ENCODE measurements at places on chromosomes 11 and 22. TPM values are rescaled to one million over a fixed set of nuclear protein-coding genes. Genes with fewer than 3 reads are reported as not detected.

The CDC42BPG gene
- 0.69 TPM for total RNA-seq

The KRTAP5-10 gene
- not detected for total RNA-seq

The FGF3 gene
- not detected for total RNA-seq

The BCO2 gene
- 1.3 TPM for total RNA-seq

The CRYBB3 gene
- total RNA-seq, result 0.27 TPM

The OR52A1 gene
- not detected for total RNA-seq

The CST6 gene
- total RNA-seq, result not detected

DNA sequence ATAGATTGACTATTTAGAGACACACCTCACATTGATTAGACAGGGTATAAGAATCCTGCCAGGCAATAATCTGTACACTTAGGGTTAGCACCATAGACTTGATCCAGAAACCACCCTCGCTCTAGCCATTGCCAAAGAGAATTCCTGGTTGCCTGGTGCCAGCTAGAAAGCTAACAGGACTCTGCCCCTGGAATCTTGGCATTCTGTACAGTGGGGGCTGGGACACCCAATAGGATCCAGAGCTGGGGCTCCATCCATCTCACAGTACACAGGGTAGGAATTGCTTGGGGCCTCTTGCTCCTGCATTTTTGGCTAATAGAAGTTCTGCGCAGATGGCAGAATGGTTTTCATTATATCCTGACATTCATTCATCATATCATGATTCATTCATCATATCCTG, 3.0 kb upstream of the APLNR start:
- H3K27ac ChIP-seq, result no peak overlapping the region
- no peaks in the 10 kb centered on the region for H3K36me3 ChIP-seq
- peaks cover 17% of the 10 kb centered on the region for H3K27me3 ChIP-seq
- peaks cover 2% of the 10 kb centered on the region for H3K4me1 ChIP-seq

GRCh38 chr11:71302911-71303310, 50.5 kb upstream of the SHANK2 start:
- DNase-seq, result no peak
- no peaks in the 10 kb centered on the region for H3K4me1 ChIP-seq
- H3K36me3 ChIP-seq, result no peaks in the 10 kb centered on the region
- H3K27ac ChIP-seq, result no peak overlapping the region
- H3K27me3 ChIP-seq, result peaks cover 8% of the 10 kb centered on the region

- H3K4me3 ChIP-seq, result no peak overlapping the region
- DNase-seq, result no peak
- no peaks in the 10 kb centered on the region for H3K36me3 ChIP-seq
- H3K27me3 ChIP-seq, result peaks cover 13% of the 10 kb centered on the region
- no peaks in the 10 kb centered on the region for H3K4me1 ChIP-seq
Measured at GRCh38 chr11:117560780-117561530, 233.3 kb downstream of the CEP164 start.

- peak; percentile 44 for DNase-seq
- H3K4me1 ChIP-seq, result peaks cover 16% of the 10 kb centered on the region
- H3K36me3 ChIP-seq, result peaks cover 4% of the 10 kb centered on the region
- no peak overlapping the region for H3K27ac ChIP-seq
Measured at GRCh38 chr22:25624476-25624875, 60.0 kb downstream of the GRK3 start.

GRCh38 chr11:106642331-106642730, 375.9 kb downstream of the GUCY1A2 start:
- no peak for DNase-seq
- H3K36me3 ChIP-seq, result no peaks in the 10 kb centered on the region
- no peaks in the 10 kb centered on the region for H3K4me1 ChIP-seq
- no peak overlapping the region for H3K4me3 ChIP-seq
- H3K27me3 ChIP-seq, result no peaks in the 10 kb centered on the region

GRCh38 chr11:45484326-45484883, 181.0 kb downstream of the CHST1 start:
- DNase-seq, result no peak
- no peaks in the 10 kb centered on the region for H3K4me1 ChIP-seq
- peaks cover 13% of the 10 kb centered on the region for H3K27me3 ChIP-seq

DNA sequence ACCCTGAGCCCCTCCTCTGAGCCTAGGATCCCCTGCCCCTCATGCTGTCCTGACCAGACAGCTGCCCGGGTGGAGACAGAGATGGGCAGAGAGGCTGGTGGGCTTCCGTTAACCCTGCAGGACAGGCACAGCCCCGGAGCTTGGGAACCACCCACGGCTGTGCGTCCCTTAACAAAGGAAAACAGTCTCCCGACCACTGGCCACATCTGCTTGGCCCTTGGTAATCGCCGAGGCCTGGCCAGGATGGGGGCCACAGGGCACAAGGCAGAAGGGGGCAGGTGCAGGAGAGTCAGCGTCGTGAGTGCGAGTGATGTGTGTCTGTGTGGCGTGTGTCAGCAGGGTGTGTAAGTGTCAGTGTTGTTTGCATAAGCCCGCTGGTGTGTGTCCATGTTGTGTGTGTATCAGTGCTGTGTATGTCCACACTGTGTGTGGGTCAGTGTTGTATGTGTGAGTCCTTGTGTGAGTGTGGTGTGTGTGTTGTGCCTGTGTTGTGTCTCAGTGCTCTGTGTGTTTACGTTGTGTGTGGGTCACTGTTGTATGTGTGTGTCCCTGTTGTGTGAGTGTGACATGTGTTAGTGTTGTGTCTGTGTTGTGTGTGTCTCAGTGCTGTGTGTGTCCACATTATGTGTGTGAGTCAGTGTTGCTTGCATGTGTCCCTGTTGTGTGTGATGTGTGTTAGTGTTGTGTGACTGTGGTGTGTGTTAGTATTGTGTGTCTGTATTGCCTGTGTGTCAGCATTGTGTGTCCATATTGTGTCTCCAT, 369.5 kb downstream of the BRD1 start:
- no peak overlapping the region for H3K27ac ChIP-seq
- H3K4me3 ChIP-seq, result no peak overlapping the region
- H3K27me3 ChIP-seq, result peaks cover 1% of the 10 kb centered on the region

- DNase-seq, result no peak
- H3K27ac ChIP-seq, result no peak overlapping the region
- no peaks in the 10 kb centered on the region for H3K4me1 ChIP-seq
- no peaks in the 10 kb centered on the region for H3K27me3 ChIP-seq
- H3K36me3 ChIP-seq, result no peaks in the 10 kb centered on the region
Measured at GRCh38 chr11:22479971-22480720, 142.0 kb downstream of the SLC17A6 start.

GRCh38 chr11:100581318-100581717, 105.8 kb upstream of the ARHGAP42 start:
- no peaks in the 10 kb centered on the region for H3K4me1 ChIP-seq
- no peaks in the 10 kb centered on the region for H3K36me3 ChIP-seq
- DNase-seq, result no peak
- no peak overlapping the region for H3K27ac ChIP-seq

GRCh38 chr22:25829808-25830777, 88.1 kb downstream of the MYO18B start:
- no peaks in the 10 kb centered on the region for H3K27me3 ChIP-seq
- H3K4me1 ChIP-seq, result no peaks in the 10 kb centered on the region
- no peak overlapping the region for H3K4me3 ChIP-seq
- DNase-seq, result no peak

DNA sequence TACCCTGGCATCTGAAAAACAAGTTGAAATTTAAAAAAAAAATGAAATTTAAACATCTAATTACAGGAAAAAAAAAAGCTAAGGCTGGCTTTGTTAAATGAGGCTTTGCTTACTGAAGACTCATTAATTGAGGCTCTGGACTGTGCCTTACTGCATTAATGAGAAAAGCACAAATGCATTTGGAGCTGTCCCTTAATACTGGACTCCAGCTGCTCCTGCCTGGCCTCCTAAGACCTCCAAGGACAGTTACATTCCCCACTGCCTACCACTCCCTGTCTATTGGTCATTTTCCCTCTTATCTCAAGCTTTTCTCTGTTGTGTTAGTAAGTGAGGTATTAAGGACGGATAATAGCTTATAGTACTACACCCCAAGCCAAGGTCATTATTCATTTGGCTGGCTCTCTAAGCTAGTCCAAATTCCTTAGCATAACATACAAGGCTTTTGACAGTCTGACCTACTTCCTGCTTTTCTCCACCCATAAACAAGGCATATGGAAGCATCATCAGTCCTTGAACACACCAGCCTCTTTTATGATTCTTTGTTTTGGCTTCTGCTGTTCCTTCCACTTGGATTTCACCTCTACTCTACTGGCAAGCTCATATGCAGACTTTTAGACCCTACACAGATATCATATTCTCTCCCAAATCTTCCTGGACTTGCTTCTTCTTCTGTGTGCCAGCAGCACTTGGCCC, 62.5 kb downstream of the USP35 start:
- H3K4me1 ChIP-seq, result peaks cover 3% of the 10 kb centered on the region
- no peak overlapping the region for H3K27ac ChIP-seq
- H3K4me3 ChIP-seq, result no peak overlapping the region
- no peaks in the 10 kb centered on the region for H3K27me3 ChIP-seq
- H3K36me3 ChIP-seq, result peaks cover 5% of the 10 kb centered on the region
- DNase-seq, result no peak

DNA sequence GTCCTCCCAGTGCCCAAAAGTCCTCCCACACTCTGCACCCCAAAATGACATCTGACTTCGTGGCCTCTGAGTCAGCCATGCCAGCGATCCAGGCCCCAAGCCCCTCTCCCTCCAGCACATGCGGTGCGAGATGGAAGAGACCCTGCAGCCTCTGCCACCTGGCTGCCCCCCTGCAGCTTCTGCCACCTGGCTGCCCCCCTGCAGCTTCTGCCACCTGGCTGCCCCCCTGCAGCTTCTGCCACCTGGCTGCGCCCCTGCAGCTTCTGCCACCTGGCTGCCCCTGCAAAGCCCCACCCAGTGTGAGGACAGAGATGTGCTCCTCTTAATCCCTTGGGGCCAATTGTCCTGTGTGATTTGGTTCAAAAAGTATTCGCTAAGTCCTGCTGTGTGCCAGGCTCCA, 68.0 kb downstream of the WNT7B start:
- no peaks in the 10 kb centered on the region for H3K4me1 ChIP-seq
- H3K36me3 ChIP-seq, result no peaks in the 10 kb centered on the region
- no peak for DNase-seq
- peaks cover 7% of the 10 kb centered on the region for H3K27me3 ChIP-seq

DNA sequence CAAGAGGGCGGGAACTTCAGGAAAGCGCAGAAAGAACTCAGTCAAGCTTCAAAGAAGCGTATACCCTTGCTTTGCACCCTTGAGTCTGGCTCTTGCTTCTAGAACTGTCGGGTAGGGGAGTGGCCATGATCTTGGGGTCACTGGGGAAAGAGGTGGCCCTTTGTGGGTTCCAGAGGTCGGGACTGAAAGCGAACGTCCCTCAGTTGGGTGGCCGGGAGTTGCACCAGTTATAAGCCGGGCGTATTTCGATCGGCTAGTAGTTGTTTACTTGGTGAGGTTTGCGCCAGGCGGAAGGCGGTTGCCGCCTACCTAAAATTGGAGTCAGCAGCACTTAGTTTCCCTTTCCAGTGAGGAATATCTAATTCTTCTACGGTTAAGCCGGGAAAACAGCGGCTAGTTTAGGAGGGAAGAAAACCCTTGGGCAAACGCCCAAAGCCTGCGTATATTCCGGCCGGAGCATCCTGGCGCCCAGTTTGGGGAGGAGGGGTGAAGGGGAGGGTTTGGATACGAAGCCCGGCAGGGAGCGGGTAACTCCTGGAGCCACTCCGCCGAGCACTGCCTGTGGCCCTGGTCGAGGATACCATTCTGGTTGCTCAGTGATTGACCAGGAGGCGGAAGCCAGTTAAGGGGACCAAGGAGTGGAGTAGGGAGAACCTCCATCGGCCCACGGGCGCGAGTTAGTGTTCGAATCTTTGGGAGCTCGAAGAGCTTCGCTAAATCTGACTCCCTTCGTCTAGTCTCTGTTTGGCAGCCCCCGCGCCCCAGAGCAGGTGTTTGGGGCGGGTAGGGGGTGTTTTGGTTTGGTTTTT, 807 bp upstream of the WT1 start:
- H3K27ac ChIP-seq, result no peak overlapping the region
- peaks cover 46% of the 10 kb centered on the region for H3K4me1 ChIP-seq
- H3K36me3 ChIP-seq, result no peaks in the 10 kb centered on the region
- peaks cover 78% of the 10 kb centered on the region for H3K27me3 ChIP-seq

All from activated CD4-positive, alpha-beta memory T cell treated with anti-CD3 and anti-CD28 coated beads for 36 hours (primary cell).